Aorta (tissue), 5 donors: ENCODE measurements at places on chromosomes 1 and 21. TPM values are rescaled to one million over a fixed set of nuclear protein-coding genes. Genes with fewer than 3 reads are reported as not detected.
A peak's percentile ranks its signal among the peaks of the same experiment; 100 is the strongest.

Gene ARHGEF16
- total RNA-seq, result 0.62 TPM

Gene HES5
- 2.1 TPM for total RNA-seq

Gene DCST1
- 0.26 TPM for total RNA-seq

Gene FLG2
- total RNA-seq, result not detected

Gene IGSF5
- total RNA-seq, result not detected

DNA sequence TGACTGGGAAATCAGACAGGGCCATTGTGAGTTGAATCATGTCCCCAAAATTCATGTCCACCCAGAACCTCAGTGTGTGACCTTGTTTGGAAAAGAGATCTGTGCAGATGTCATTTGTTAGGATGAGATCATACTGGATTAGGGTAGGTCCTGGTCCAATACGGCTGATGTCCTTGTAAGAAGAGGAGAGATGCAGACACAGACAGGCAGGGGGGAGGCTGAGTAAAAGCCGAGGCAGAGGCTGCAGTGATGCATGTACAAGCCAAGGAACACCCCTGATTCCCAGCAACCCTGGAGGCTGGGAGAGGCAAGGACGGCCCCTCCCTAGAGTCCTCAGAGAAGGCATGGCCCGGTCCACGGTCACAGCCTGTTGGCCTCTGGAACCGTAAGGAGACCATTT, 15.9 kb upstream of the NPPB start:
- no peak for DNase-seq

GRCh38 chr21:42002421-42002958, 7.7 kb downstream of the ZBTB21 start:
- no peak for DNase-seq

- DNase-seq, result no peak
Measured at GRCh38 chr1:36349241-36349671, 25.8 kb upstream of the EVA1B start.

- no peak for DNase-seq
Measured at GRCh38 chr1:217674028-217674729, 43.0 kb downstream of the SPATA17 start.

DNA sequence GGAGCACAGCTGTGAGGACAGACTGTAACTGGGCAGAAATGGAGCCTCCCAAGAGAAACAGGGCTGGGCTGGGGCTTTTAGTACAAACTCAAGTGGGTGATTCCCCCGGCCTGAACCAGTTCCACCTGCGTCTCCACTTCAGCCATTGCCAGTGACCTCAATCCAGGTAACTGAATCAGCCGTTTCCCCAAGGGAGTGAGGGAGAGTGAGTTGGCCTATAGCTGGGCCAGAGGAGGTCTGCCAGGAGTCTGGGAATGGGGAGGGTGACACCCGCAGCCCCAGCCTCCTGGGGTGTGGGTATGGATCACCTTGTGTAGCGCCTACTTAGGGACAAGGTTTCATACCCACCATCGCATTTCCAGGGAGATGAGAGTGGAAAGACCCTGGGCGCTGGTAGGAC, 8.5 kb downstream of the SLC26A9 start:
- DNase-seq, result no peak

GRCh38 chr1:93732514-93732913, 50.9 kb upstream of the BCAR3 start:
- no peak for DNase-seq

DNA sequence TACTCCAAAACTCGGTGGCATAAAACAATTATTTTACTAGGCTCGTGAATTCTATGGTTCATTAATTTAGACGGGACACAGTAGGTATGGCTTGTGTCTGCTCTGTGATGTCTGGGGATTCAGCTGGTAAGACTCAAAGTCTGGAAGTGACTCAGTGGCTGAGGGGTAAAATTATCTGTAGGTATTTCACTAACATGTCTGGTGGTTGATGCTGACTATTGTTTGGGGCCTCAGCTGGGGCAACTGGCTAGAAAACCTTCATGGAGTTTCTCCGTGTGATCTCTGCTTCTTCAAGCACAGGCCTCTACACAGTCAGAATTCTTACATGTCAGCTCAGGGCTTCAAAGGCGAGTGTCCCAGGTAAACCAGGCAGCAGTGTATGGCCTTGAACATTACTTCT, 41.2 kb upstream of the KLF17 start:
- no peak for DNase-seq

DNA sequence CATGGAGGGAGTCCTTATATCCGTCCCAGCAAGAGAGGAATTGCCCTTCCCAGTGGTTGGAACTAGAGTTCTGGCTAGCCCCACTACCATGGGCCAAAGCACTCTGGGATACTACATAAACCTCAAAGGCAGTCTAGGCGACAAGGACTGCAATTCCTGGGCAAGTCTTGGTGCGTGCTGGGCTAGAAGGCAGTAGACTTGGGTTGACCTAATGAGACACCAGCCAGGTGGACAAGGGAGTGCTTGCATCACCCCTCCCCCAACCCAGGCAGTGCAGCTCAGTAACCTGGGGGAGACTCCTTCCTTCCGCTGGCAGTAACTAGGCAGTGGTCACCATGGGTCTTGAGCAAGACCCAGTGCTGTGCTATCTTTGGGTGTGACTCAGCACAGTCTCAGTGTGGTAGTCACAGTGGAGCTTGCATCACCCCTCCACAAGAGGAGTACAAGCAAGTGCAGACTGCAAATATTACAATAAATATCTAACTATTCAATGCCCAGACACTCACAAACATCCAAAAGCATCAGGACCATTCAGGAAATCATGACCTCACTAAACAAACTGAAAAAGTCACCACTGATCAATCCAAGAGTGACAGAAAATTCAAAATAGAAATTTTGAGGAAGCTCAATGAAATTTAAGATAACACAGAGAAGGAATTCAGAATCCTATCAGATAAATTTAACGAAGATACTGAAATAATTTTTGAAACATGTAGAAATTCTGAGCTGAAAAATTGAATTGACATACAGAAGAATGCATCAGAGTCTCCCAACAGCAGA, 84.7 kb upstream of the LYPLAL1 start:
- peak; percentile 81 for DNase-seq

DNA sequence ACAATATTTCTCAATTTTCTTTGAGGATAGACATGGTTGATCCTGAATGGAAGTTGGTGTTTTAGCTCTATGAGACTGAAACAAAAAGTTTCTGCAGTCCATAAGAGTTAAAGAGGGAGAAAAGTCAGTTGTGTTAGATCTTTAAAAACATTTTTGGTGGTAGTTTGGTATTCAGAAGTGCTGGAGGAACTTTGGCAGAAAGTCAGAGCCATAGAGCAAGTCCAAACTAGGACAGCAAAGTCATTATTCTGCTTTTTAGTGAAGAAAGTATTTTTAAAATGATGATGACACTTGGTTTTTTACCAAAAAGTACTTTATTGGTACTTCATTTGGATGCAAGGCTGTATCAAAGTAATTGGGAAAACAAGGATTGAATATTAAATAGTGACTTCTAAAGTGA, 41.8 kb downstream of the FNBP1L start:
- DNase-seq, result no peak

- no peak for DNase-seq
Measured at GRCh38 chr21:45941338-45941710, 40.2 kb upstream of the COL6A1 start.

DNA sequence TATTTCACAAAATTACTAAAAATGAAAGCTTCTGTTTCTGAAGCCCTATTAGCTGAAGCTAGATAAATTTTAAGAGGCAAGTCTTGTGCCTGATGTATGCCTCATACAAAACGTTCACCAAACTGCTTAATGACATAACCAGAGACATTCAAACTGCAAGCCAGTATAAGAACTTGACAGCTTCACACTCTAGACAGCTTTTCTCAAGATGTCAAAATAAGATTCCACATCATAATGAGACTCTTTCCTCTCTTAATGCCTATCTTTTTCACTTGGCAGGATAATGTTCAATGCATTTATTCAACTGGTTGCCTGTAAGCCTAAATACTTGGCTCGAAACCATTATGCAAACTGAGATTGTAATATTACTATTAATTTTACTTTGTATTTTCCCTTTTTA, 424.0 kb downstream of the LTN1 start:
- no peak for DNase-seq

- no peak for DNase-seq
Measured at GRCh38 chr1:151920149-151920548, 10.8 kb upstream of the THEM4 start.

DNA sequence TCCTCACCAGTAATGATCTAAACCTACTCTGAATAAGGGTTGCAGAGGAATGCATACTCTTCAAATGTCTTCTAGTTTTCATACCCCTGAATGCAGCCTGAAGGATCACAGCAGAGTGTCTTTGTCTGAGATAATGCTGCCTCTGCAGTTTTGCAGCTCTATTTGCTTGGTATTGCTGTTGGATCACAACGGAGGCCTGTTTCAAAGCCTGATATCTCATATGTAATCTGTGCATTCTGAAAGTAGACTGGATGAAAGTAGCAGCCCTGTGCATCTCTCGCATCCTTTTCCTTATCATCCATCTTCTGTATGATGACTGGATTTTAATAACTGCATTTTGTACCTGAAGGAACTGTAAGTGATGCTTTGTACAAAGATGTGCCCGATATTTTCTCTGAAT, 34.9 kb upstream of the F13B start:
- no peak for DNase-seq

GRCh38 chr1:45014321-45015028, 2.4 kb downstream of the UROD start:
- DNase-seq, result peak; percentile 88

DNA sequence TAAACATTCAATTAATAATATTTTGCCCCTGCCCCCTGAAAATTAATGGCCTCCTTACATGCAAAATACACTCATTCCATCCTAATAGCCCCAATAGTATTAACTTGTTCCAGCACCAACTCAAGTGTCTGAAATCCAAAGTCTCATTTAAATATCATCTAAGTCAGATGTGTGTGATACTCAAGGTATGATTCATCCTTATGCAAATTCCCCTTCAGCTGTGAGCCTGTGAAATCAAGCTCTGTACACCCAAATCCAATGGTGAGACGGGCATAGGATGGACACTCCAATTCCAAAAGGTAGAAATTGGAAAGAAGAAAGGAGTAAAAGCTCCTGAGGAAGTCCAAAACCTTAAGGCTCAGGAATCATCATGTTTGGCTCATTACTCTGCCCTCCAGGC, 83.5 kb downstream of the HHAT start:
- DNase-seq, result no peak

GRCh38 chr1:59007820-59008598, 224.2 kb upstream of the JUN start:
- no peak for DNase-seq

DNA sequence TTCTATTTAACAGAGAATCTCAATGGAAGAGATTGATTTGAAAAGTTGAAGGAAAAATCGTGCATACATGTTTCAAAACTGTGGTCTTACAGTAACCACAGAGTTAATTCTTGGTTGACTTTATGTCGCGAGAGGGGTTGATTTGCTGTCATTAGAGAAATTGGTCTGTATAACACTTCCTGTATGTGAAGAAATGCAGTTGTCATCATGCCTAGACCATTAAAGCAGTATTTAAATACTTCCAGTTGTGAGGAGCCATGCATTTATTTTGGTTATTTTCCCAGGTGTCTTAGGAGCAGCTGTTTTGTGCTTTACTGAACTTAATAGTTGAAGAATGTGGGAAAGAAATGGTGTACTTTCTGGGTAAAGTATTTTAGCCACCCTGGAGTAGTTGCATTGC, 76.2 kb downstream of the NFIA start:
- no peak for DNase-seq

DNA sequence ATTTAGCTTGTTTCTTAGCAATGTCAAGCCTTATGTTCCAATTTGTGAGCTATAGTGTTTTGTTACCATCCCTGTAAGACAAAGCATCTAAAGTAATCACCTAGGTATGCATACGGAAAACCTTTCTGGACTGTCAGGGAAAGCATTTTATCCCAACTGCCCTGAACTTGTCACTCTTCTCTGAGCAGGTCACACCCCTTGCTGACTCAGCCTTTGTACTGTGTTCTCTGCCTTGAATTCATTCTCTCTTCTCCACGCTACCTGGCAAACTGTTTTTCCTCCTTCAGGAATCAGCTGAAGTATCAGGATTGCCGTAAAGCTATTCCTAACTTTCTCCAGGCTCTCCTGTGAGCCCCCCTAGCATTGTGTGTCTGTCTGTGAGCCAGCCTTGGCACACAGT, 54.2 kb downstream of the PBX1 start:
- DNase-seq, result no peak
